Activated CD4-positive, alpha-beta T cell treated with anti-CD3 and anti-CD28 coated beads, Interleukin-2, amount 10 ng/mL, durations not matched to agents 7 days and 5 days (primary cell): ENCODE measurements at places on chromosomes 1 and 21.

DNA sequence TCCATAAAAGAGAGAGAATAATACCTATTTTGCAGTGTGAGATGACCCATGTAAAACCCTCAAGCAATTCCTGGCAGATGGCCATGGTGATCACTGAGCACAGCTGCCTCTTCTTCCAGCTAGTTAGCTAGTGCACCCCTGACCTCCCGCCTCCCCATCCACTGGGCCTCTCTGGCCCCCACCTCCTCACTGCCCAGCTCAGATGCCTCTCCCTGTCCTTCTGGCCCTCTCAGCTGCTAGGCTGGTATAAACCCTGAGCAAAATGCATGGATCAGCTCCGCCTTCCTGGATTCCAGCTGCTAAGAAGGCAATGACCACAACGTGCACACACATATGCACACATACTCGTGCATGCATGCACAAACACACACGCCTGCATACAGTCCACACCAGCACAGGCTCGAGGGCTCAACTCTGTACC is 117.2 kb downstream of the DMRTB1 start:
- no peaks in the 10 kb centered on the region for H3K36me3 ChIP-seq
- no peaks in the 10 kb centered on the region for H3K27me3 ChIP-seq
- H3K4me3 ChIP-seq = no peak overlapping the region
- H3K4me1 ChIP-seq = peaks cover 2% of the 10 kb centered on the region

GRCh38 chr21:32381571-32381970 is 11.2 kb downstream of the URB1 start:
- no peaks in the 10 kb centered on the region for H3K27me3 ChIP-seq
- no peaks in the 10 kb centered on the region for H3K4me1 ChIP-seq
- no peak for DNase-seq
- H3K36me3 ChIP-seq = peaks cover 33% of the 10 kb centered on the region
- no peak overlapping the region for H3K27ac ChIP-seq

- H3K4me1 ChIP-seq = no peaks in the 10 kb centered on the region
- no peak overlapping the region for H3K4me3 ChIP-seq
- no peaks in the 10 kb centered on the region for H3K36me3 ChIP-seq
- H3K27me3 ChIP-seq = no peaks in the 10 kb centered on the region
- DNase-seq = no peak
- H3K27ac ChIP-seq = no peak overlapping the region
Observed at GRCh38 chr1:62794053-62794452, 10.1 kb downstream of the ATG4C start.

GRCh38 chr1:99370476-99370875 is 106.2 kb downstream of the PLPPR4 start:
- no peak overlapping the region for H3K27ac ChIP-seq
- no peak for DNase-seq
- no peaks in the 10 kb centered on the region for H3K4me1 ChIP-seq
- no peaks in the 10 kb centered on the region for H3K27me3 ChIP-seq

DNA sequence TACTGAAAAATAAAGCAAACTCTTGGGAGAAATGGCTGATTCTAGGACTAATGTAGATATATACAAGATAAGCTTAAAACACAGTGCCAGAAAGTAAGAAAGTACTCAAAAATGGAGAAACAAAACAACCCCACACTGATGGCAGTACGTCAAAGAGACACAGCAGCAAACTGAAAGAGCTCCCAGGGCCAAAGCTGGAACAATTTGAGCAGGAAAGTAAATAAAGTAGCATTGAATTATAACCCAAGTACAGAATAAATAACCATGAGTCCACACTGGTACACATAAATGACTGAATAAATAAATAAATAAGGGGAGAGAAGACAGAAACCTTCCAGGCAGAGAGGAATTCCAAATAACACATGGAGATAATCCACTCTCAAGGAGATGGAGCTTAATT is 120.9 kb downstream of the GLUL start:
- H3K36me3 ChIP-seq = no peaks in the 10 kb centered on the region
- peaks cover 3% of the 10 kb centered on the region for H3K4me1 ChIP-seq
- no peak overlapping the region for H3K27ac ChIP-seq
- H3K27me3 ChIP-seq = no peaks in the 10 kb centered on the region
- no peak overlapping the region for H3K4me3 ChIP-seq

GRCh38 chr1:89725631-89726030 is 92.7 kb downstream of the LRRC8C start:
- H3K4me3 ChIP-seq = no peak overlapping the region
- peaks cover 68% of the 10 kb centered on the region for H3K36me3 ChIP-seq
- no peak for DNase-seq
- peak overlapping the region; percentile 21 for H3K27ac ChIP-seq

- H3K4me1 ChIP-seq = no peaks in the 10 kb centered on the region
- no peaks in the 10 kb centered on the region for H3K36me3 ChIP-seq
- no peak overlapping the region for H3K27ac ChIP-seq
- DNase-seq = no peak
Observed at GRCh38 chr1:186030453-186030852, 296.3 kb downstream of the HMCN1 start.

DNA sequence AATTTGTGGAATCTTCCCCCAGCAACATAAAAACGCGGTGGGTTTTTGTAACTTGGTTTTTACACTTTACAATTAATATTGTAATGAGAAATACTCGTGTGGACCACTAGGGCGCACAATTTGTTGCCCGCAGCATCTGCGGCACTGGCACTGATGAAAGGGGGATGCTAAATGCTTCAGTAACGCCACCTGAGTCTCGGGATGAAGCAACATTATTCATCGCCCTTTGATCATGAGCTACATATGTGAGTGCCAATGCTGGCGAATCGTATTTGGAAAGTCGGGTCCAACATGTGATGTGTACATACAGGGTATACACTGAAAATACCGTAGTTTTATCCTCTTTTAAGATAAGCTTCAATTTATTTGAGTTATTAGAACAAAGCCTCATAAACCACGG is 34.2 kb upstream of the COX20 start:
- no peaks in the 10 kb centered on the region for H3K36me3 ChIP-seq
- H3K27ac ChIP-seq = no peak overlapping the region
- DNase-seq = peak; percentile 57
- H3K27me3 ChIP-seq = no peaks in the 10 kb centered on the region

GRCh38 chr1:66809736-66810326 is 8.8 kb upstream of the INSL5 start:
- H3K4me3 ChIP-seq = no peak overlapping the region
- H3K27ac ChIP-seq = no peak overlapping the region
- no peaks in the 10 kb centered on the region for H3K4me1 ChIP-seq
- no peaks in the 10 kb centered on the region for H3K27me3 ChIP-seq
- no peaks in the 10 kb centered on the region for H3K36me3 ChIP-seq
- DNase-seq = no peak

GRCh38 chr1:150576367-150576711 is 3.1 kb downstream of the MCL1 start:
- peak overlapping the region; percentile 98 for H3K27ac ChIP-seq
- peaks cover 78% of the 10 kb centered on the region for H3K36me3 ChIP-seq
- H3K27me3 ChIP-seq = no peaks in the 10 kb centered on the region
- no peak for DNase-seq

GRCh38 chr1:46569116-46569515 is 17.7 kb upstream of the KNCN start:
- no peaks in the 10 kb centered on the region for H3K27me3 ChIP-seq
- no peak for DNase-seq
- H3K36me3 ChIP-seq = peaks cover 27% of the 10 kb centered on the region
- H3K27ac ChIP-seq = peak overlapping the region; percentile 60

DNA sequence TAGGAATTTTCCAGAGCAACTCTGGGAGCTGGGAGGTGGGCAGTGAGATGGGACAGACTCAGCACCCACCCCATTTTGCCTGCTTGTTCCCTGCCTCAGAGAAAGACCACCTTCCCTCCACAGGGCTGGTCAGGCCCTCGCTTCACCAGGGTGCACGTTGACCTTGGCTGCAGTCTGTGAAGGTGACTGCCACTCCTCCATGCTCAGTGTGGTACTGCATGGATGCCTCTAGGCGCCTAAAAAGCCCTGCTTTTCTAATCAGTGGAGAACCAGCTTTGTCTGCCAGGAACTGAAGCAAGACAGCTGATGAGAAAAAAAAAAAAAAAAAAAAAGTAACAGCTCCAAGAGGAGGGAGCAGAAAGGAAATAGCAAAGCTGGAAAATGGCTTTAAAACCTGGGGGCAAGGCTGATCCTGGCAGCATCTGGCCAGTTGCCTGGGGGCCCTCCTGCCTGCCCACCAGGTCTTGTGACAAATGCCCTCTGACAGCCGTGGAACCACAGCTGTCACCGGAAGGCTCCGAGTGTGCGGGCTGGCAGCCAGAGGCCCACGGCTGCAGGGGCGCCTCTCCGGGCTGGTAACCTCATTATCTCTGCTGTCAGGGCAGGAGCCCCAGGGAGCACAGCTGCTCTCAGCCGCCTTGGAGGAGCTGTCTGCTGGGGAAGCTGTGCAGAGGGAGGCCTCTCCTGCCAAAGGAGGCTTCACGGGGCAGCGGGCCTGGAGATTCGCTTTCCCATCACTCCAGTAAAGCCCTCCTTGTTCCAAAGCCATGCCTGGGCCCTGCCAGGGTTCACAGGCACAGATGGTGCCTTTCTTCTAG is 13.7 kb downstream of the KIAA1614 start:
- peaks cover 4% of the 10 kb centered on the region for H3K27me3 ChIP-seq
- no peak overlapping the region for H3K27ac ChIP-seq
- no peaks in the 10 kb centered on the region for H3K36me3 ChIP-seq
- H3K4me3 ChIP-seq = no peak overlapping the region

DNA sequence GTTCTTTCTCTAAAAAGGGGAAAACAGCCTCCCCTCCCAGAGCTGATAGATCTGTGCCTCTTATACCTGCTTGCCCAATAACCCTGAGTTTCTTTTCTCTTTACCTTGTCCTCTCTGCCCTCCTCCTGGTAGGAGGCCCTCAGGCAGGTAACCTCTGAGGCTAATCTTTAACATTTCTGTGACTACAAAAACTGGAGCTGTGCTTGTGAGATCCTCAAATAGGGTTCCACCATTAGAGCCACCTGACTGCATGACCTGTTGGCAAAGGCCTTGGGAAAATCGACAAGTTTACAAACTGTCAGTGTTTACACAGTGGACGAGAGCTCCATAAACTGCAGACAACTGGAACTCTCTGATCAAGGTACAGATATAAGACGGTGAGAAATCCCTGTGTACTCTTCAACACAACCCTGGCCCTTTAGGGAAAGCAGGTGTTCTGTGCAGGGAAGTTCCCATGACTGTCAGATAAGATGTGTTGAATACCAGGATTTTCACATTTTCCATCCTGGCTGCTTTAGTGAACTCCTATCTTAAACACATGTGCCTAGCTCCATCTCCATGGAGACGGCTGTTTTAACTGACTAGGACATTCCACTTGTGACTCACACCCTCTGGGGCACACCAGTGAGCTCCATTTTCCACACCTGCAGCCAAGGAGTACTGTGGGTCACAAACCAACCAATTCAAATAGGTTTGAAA is 38.3 kb downstream of the ECE1 start:
- no peak overlapping the region for H3K27ac ChIP-seq
- H3K36me3 ChIP-seq = peaks cover 33% of the 10 kb centered on the region
- no peaks in the 10 kb centered on the region for H3K27me3 ChIP-seq
- H3K4me3 ChIP-seq = no peak overlapping the region

DNA sequence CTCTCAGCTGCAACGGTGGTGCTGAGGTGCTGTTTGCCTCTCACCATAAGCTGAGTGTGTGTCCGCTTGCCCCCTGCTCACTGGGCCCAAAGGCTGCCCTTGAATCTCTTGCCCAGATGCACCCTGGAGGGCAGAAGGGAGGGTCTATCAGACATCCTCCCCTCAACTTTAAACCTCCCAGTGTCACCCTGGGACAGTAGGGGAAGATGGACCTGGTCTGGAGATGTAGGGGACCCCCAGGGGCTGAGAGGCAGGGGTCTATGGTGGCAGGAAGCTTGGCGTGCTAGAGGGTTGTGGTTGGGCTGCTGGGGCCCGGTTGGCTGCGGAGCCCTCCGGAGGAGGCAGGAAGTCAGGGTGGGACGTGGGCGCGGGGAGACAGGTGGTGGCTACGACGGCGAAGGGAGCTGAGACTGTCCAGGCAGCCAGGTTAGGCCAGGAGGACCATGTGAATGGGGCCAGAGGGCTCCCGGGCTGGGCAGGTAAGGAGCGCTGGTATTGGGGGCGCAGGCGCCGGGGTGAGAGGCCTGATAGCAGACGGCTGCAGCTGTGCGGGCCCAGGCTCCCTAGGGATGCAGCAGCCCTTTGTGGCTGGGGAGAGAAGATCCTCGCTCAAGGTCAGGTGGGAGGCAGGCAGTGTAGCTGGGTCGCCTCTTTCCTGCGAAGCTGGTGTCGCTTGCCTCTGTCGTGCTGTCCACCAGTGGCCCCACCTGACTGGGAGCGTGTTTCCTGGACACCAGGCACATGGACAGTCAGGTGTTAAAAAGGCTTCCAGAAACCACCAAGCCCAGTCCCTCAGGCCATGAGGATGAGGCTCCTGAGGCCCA is at the start of gene LCK:
LCK (plus strand) TSS at position 373 of the 824 bp plus-strand sequence. CDS start 23,065 bp downstream, outside the sequence.
- H3K4me1 ChIP-seq = peaks cover 54% of the 10 kb centered on the region
- H3K36me3 ChIP-seq = peaks cover 44% of the 10 kb centered on the region

DNA sequence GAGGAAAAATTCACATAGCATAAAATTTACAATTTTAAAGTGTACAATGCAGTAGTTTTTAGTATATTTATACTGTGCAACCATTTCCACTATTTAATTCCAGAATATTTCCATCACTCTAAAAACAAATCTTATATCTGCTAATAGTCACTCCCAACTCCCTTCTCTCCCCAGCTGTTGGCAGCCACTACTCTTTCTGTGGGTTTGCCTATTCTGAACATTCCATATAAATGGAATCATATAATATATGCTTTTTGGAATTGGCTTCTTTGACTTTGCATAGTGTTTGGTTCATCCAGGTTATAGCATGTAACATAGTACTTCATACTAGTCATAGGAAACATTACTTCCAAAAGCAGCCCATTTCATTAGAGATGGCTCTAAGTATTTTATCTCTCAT is 25.0 kb upstream of the TMEM39B start:
- no peaks in the 10 kb centered on the region for H3K4me1 ChIP-seq
- H3K27ac ChIP-seq = no peak overlapping the region
- H3K36me3 ChIP-seq = peaks cover 49% of the 10 kb centered on the region
- H3K27me3 ChIP-seq = no peaks in the 10 kb centered on the region

- peaks cover 33% of the 10 kb centered on the region for H3K4me1 ChIP-seq
- peak overlapping the region; percentile 14 for H3K27ac ChIP-seq
- DNase-seq = peak; percentile 22
- peaks cover 5% of the 10 kb centered on the region for H3K36me3 ChIP-seq
Observed at GRCh38 chr1:231039161-231040018, 664 bp downstream of the FAM89A start.

GRCh38 chr1:3895951-3896325 is 4.1 kb downstream of the C1orf174 start:
- H3K27ac ChIP-seq = no peak overlapping the region
- H3K4me3 ChIP-seq = no peak overlapping the region
- H3K4me1 ChIP-seq = peaks cover 40% of the 10 kb centered on the region
